ENCODE measurements at places on chromosomes 1 and 21.
A peak's percentile ranks its signal among the peaks of the same experiment; 100 is the strongest.

DNA sequence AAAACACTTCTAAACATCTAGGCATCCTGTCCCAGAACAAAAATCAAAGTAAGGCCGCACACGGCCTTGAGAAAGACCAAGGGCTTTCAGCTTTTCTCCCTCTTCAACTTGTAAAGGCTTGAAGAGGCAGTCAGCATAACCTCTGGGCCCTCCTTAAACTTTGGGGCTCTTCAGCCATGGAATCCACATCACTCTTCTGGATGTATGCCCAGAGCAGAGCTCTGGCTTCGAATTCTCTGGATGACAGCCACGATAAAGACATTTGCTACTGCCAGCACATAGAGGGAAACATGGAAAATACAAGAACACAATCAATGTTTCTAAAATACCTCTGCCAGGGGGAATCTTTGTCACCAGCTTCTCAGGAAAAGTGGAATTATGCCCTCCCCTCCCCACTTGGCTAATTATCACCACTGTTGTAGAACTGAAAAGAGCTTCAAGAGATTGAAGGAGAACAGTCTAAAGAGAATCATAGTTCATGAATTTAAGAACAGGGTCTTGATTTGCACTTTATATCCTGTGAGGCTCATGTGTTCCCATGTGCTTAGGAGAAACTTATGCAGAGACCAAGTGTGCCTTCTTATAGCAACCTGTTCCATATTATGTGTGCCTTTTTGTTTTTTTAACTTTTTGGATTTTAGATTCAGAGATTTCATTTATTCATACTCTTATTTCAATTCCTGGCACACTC is 39.0 kb upstream of the DPT start:
- no peak for DNase-seq

DNA sequence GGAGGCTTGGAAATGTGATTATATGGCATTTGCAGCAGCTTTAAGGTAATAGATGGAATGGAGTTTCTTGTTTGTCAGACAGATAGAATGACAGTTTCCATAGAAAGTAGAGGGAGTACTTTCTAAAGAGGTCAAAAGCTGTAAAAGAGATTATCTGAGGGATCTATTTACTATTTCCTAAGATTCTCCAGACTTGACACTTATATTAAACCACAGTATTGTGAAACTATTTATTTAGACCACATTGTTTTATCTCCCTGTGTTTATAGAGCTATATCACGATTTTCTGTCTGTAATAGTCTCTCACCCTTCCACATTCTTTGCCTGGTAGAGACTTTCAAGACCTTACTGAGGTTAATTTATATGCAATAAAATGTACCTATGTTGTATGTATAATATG is 66.7 kb downstream of the MAN1A2 start:
- no peak for DNase-seq

GRCh38 chr1:160432371-160432786 is 32.0 kb downstream of the VANGL2 start:
- no peak for DNase-seq

GRCh38 chr1:188991221-188991930 is 1486.3 kb downstream of the BRINP3 start:
- no peak for DNase-seq

DNA sequence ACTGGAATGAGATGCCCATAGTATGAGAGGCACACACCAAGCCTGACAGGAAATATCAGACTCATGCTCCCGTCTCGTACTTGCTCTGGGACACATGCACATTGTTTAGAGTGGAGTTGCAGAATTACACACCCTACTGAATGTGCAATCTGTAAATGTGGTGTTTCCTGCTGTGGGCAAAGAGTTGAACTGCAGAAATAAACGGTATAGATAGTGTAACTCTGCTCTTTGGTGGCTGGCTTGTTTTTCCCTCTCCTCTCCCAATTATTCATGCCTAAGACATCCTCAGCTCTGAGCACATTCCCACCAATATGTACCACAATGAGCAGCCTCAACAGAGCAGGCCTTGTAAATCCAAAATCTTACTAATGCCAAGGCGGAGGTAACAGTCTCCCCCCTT is 90.1 kb upstream of the DIRAS3 start:
- DNase-seq = no peak

GRCh38 chr1:184854036-184854435 is 99.4 kb upstream of the EDEM3 start:
- DNase-seq = no peak

GRCh38 chr1:108828074-108828961 is 28.6 kb downstream of the AKNAD1 start:
- DNase-seq = peak; percentile 34

- DNase-seq = no peak
Measured at GRCh38 chr1:40736085-40736531, 44.6 kb downstream of the NFYC start.

DNA sequence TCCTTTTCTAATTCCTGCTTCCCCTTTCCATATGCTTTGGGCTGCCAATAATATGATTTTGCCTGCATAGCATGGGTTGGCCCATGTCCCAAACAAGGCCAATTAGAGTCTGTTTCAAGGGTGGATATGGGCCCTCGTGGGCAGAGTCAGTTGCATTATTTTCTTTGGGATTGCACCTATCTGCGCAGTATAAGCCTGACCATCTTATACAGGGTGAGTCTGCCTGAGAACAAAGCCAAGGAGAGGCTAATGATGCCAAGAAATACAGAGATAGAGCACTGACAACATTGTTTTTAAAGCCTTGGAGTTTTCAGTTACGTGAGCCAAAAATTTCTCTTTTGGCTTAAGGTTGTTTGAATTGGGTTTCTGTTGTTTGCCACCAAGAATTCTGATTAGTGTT is 18.6 kb downstream of the OVAAL start:
- no peak for DNase-seq

DNA sequence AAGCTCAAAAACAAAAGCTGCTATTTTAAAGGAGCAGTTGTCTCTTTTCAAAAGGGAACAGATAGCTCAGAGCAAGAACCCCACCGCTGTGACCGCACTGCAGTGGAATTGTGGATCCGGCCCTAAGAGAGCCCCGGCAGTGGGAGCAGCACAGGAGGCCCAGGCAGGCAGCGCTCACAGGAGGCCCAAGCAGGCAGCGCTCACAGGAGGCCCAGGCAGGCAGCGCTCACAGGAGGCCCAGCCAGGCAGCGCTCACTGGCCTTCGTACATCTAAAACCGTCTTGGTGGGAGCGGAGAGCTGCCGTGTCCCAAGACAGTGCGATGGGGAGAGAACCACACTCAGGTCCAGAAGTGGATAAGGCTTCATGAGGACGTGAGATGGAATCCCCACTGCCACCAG is 4.0 kb downstream of the TFF3 start:
- no peak for DNase-seq

DNA sequence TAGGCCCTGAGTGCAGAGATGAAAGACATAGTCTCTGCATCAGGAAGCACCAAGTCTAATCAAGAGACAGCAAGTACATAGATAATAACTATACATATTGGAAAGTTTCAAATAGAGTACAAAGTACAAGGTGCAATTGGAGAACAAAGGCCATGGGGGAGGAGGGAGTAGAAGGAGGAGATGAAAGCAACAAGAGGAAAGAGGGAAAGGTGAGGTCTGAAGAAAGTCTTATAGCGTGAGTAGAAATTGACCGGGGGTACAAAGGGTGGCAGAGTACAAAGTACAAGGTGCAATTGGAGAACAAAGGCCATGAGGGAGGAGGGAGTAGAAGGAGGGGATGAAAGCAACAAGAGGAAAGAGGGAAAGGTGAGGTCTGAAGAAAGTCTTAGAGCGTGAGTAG is 244.2 kb upstream of the JUN start:
- DNase-seq = no peak

GRCh38 chr1:100988121-100988520 is 37.5 kb downstream of the DPH5 start:
- no peak for DNase-seq
